NCI-H187 treated with DMSO at 0.1 percent for 48 hours (cell line): ENCODE measurements at places on chromosomes 12 and 14.

DNA sequence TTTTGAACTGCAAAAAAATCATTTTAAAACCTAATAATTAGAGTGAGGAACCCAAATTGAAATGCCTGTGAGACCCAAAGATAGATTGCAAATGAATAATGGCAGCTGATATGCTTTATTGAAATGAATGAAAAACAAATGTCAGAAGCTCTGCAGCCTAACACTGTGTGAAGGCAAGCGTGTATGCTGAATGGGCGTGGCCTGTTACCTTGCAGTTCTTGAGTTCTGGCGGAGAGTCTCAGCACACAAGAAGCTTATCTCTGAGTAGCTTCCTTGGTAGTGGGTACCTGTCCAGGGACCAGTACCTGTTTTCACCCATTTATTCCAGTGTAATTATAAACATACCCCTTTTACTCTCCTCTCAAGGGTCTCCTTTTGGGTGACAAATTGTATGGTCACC is 341.2 kb downstream of the NPAS3 start:
- no peak for DNase-seq

DNA sequence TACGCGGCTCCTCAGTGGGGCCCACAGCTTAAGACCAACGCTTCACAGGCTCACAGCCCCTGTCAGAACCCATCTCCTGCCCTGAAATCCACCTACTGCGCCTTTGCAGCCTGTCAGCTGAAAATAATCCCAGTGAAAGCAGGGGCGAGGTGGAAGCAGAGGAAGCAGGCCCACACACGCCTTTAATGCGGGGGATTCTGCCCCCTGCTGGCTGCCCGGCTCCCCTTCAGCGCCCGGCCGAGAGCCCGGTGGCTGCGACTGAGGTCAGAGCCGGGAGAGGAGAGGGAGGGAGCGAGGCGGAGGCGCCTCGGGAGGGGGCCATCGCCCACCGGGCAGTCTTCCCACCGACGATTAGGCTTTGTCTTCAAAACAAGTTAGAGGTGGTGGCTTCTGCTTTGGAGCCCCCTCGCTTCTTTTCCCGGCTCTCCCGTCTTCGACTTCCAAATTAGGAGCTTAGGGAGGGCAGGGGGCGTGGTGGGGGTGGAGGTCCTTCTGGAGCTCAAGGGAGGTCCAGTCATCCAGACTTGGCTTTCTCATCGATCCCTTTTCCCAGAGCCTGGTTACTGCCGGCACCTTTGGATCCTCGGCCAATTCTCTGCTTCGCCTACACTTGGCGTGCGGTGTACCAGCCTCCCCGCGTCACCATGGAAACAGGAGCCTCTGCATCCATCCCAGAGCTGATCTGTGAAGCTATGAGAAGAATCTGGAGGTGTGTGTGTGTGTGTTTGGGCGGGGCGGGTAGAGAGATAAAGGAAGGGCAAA is 25.2 kb upstream of the RND1 start:
- DNase-seq, result peak; percentile 4

- no peak for DNase-seq
These were observed 2.2 kb downstream of the CYP27B1 start for GRCh38 chr12:57764662-57765002.

DNA sequence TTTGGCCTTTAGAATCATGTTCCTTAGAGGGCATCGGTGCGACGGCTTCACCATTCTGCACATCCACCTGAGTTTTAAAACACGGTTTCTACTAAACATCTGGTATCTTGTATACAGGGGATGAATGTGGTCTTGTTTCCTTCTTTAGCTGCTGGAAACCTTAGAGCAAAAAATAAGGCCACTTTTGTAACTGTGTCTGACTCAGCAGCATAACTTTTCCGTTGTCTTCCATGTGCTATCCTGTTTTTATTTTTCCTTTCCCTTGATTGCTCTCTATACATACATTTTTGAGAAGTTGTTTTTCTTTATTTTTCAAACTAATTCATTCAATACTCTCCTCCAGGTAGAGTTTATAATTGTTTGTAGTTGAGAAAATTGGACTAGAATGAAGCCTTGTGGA is 108.8 kb upstream of the PCED1B start:
- DNase-seq, result no peak

DNA sequence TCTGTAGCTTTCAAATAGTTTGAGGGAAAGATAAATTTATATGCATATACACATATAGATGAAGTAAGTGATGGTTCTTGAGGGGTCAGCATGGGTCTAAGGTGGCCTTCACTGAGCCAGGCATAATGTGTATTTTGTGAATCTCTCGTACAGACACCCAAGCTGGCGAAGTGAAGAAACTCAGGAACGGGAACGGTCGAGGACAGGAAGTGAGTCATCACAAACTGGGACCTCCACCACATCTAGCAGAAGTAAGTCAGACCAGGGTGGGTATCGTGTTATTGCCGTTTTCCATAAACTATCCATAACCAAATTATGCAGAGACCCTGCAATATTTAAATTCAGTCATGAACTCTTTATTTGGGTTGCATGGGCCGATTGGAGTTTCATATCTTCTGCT is 15.4 kb upstream of the TNS2 start:
- DNase-seq, result no peak

GRCh38 chr12:91964501-91964900 is 181.1 kb downstream of the BTG1 start:
- no peak for DNase-seq

- no peak for DNase-seq
These were observed 109.7 kb downstream of the ANO4 start for GRCh38 chr12:100904270-100904669.

- no peak for DNase-seq
These were observed 57.9 kb downstream of the PPP2R5C start for GRCh38 chr14:101819251-101819990.

GRCh38 chr14:82421286-82421685 is 887.6 kb upstream of the SEL1L start:
- no peak for DNase-seq

GRCh38 chr14:90839024-90839888 is 23.0 kb upstream of the TTC7B start:
- no peak for DNase-seq

DNA sequence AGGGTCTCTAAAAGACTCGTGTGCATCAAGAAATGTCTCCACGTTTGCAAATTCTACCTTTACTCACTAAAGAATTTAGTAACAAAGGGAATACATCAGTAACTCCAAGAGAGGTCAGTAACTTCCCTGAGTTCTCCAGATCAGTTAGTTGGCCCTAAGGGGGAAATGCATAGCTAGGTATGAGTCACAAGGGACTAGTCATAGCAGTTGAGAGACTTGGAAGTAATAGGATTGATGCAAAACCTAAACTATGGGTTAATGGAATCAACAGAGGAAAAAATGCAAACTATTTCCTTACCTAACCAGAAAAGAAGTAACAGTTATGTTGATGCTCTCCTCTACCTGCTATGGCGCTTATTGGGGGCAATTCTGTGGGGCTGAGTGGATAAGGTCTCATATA is 148.8 kb upstream of the GARIN6 start:
- DNase-seq, result no peak

- DNase-seq, result no peak
These were observed 101.2 kb downstream of the EEA1 start for GRCh38 chr12:92827836-92828431.

DNA sequence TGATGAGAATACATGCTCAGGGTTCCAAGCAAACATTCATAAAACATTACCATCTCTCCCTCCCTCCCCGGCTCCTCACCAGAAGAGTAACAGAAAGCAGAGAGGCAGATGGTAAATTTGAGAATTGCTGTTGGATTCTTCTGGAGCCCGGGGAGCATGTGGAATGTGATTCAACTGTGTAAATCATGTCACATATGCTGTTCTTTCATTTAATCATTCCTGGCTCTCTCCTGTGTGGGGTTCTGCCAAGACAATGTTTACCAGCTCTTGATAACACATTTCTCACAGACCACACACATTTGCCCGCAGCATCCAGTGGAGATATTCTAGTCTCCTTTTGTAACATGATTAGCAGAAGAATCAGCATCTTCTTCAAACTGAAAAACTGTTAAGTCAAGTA is 23.4 kb upstream of the NR2C1 start:
- no peak for DNase-seq

DNA sequence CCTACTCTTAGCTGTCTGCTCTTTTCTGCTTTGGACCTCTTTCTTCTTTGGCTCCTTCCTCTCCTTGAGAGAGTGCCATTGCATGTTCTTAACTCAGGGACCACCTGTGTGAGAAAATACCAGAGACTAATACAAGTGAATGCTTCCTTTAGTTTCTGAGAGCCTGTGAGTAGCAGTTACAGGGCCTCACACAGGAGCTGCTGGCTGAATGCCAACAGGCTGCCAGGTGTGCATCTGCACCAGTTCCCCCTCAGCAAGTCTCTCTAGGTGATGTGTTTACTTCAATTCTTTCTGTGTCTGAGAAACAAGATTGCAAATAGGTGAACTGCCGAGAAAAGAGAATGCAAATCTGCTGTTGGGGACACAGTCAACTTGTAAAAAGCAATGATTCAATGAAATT is 108.2 kb downstream of the STXBP6 start:
- peak; percentile 41 for DNase-seq

- no peak for DNase-seq
These were observed 852.6 kb downstream of the LRFN5 start for GRCh38 chr14:42459171-42459685.

DNA sequence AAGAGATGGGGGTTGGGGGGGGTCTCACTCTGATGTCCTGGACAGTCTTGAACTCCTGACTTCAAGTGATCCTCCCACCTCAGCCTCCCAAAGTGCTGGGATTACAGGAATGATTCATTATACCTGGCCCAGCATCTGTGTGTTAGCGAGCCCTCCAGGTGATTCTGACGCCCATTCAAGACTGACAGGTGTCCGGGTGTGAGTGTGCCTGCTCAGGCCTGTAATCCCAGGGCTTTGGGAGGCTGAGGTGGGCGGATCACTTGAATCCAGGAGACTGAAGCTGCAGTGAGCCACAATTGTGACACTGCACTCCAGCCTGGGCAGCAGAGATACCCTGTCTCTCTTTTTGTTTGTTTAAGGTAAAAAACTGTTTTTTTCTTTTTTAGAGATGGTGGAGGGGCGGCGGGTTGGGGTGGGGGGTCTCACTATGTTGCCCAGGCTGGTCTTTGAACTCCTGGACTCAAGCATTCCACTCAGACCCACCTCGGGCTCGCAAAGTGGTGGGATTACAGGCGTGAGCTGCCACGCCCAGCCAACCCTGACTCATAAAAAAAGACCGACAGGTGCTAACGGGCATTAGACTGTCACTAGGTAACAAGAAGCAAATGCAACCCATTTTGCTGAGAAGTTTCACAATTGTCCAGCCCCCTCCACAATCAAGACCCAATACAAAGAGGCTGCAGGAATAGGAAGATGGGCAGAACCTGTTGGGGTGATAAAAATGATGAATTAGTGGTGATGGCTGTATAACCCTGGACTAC is 4.7 kb downstream of the VSIG10 start:
- DNase-seq, result no peak

GRCh38 chr14:99930420-99931274 is 134.6 kb upstream of the EVL start:
- DNase-seq, result no peak

DNA sequence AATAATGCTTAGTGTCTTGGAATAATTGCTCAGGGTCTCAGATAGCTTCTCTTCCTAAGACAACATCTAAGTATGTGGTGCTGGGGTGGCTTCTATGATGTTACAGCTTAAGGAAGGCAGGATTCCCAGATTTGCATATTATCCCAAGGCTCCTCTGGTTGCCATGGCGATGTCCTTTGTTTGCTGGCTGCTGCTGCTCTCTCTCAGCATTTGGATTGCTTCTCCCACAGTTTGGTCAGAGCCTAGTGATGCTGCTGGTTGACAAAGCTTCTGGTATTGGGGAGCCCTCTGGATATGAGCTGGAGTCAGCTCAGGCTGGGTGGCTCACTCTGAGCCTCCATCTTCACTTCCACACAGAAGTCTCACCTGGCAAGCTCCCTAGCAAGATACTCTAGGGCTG is 56.4 kb upstream of the FBXO33 start:
- DNase-seq, result no peak

GRCh38 chr12:83044736-83045135 is 358.0 kb downstream of the TMTC2 start:
- DNase-seq, result no peak

DNA sequence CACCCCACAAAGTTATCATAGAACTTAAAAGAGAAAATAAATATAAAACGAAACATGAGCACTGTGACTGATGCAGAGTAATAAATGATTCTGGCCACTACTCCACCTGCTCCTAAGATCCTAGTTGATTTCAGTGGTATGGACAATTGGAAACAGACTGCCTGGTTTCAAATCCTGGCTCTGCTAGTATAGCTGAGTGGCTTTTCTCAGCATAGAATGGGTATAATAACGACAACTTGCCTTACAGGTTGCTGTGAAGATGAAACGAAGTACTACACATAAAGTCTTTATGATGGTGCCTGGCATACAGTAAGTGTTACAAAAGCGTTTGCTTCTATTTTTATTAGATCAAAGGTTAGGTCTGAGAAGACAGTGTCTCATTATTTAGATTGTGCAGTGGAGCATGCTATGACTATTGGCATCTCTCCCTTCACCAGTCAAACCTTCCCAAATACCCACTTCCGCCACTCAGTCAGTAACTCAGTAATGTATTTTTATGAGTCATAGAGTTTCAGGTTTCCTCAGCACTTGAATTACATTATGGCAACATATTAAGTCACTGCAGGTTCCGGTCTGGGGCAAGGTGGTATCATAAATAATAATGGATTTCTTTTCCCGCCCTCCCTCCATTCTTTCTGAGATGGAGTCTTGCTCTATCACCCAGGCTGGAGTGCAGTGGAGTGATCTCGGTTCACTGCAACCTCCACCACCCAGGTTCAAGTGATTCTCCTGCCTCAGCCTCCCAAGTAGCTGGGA is 29.7 kb upstream of the NR2C1 start:
- DNase-seq, result peak; percentile 88

GRCh38 chr12:117998719-117999118 is 17.8 kb upstream of the RFC5 start:
- no peak for DNase-seq

DNA sequence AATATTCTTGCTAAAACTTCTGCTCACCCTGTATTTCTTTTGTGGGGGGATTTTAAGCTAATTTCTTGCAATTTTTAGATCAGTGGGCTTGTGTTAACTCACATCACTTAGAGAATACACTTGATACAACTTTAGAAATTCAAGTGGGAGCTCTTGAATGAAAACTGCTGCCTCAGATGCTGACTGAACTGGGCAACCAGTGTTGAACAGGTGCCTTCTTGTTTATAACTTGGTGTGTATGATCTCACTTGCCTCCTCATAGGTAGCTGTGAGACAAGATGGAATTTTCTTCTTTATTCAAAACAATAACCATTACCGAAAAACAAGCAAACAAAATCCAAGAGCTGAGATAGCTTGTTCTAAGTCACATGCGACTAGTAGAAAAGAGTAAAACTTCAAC is 63.5 kb downstream of the FGD4 start:
- no peak for DNase-seq

- DNase-seq, result no peak
These were observed 65.6 kb downstream of the SERPINA3 start for GRCh38 chr14:94677747-94678146.

DNA sequence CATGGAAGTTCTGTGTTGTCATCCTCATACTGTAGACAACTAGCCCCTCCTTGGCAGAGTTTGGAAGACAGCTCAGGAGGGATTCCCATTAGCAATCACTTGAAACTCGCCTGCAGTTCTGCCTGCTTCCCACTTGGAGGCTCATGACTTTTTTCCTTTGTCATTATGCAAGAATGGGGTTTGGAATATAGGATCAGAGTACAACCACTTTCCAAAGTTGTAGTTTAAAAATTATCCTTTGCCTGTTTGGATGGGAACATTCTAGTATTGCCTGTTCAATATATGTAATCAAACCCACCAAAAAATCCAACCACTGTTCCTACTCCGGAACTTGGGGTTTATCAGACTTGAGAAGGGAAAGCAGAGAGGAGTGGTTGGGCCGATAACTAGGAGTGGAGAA is 2.1 kb upstream of the GPD1 start:
- DNase-seq, result no peak

- DNase-seq, result no peak
These were observed 53.7 kb downstream of the KCNC2 start for GRCh38 chr12:75155962-75156361.
